Occipital lobe (tissue), 3 donors: ENCODE measurements at places on chromosomes 7 and 10. TPM values are rescaled to one million over a fixed set of nuclear protein-coding genes. Genes with fewer than 3 reads are reported as not detected.

Gene PTCD1
- 6.6 TPM for total RNA-seq

Gene CACNB2
- total RNA-seq = 25.7 TPM

Gene OPALIN
- not detected for total RNA-seq

Gene GAD2
- total RNA-seq = 9.7 TPM

Gene PTPN20
- total RNA-seq = 14.2 TPM

Gene SEMA4G
- total RNA-seq = 8.0 TPM

Gene PNLIPRP3
- total RNA-seq = not detected

Gene NANOS1
- total RNA-seq = 4.8 TPM

Gene HABP2
- total RNA-seq = 0.31 TPM

Gene ABCB1
- 14.7 TPM for total RNA-seq

Gene EVX1
- not detected for total RNA-seq

Gene NKX2-3
- not detected for total RNA-seq

Gene NPTX2
- total RNA-seq = 5.8 TPM

Gene C10orf105
- total RNA-seq = under 0.01 TPM

Gene XPNPEP1
- 88.9 TPM for total RNA-seq

Gene SPDYE16
- total RNA-seq = not detected

Gene GHRHR
- not detected for total RNA-seq

Gene TAS2R41
- total RNA-seq = not detected

Gene GPR158
- total RNA-seq = 6.1 TPM

Gene C10orf62
- not detected for total RNA-seq

Gene NUTM2E
- 0.78 TPM for total RNA-seq

Gene RELN
- total RNA-seq = 34.2 TPM

Gene SFTPA2
- total RNA-seq = not detected

Gene EPO
- not detected for total RNA-seq

Gene OR2A5
- total RNA-seq = not detected
